AG20443 (cell line): ENCODE measurements at places on chromosomes 7 and 10.
A peak's percentile ranks its signal among the peaks of the same experiment; 100 is the strongest.

GRCh38 chr7:139673230-139673629 is 104.6 kb downstream of the HIPK2 start:
- no peak for DNase-seq

DNA sequence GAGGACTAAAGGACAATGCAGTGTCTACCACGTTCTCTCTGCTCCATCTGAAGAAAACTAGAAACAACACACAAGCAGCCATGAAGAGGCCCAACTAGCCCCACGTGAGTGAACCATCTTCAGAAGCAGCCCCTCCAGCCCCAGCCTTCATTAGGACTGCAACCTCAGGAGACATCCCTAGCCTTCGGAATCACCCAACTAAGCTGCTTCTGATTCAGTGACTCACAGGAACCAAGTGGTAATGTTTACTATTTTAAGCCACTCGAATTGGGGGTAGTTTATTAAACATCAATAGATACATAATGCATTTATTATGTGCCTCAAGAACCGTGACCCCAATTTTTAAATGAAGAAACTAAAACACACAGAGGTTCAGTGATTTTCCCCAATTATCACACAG is 22.6 kb downstream of the ARHGAP12 start:
- no peak for DNase-seq

DNA sequence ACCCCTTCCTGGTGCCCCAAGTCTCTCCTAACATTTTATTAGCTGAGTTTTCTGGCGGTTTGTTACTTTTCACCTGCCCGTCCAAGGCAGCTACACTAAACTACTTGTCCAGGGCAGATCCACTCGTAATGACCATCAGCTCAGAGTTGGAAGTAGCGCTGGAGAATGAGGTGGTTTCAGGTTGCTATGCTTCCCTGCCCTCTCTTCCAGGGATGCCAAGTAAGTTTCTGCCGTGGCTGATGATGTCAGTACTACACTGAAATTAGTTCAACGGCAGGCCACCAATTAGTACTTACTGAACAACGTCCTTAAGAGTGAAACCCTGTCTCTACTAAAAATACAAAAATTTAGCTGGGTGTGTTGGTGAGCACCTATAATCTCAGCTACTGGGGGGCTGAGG is 55.2 kb downstream of the DIP2C start:
- no peak for DNase-seq

DNA sequence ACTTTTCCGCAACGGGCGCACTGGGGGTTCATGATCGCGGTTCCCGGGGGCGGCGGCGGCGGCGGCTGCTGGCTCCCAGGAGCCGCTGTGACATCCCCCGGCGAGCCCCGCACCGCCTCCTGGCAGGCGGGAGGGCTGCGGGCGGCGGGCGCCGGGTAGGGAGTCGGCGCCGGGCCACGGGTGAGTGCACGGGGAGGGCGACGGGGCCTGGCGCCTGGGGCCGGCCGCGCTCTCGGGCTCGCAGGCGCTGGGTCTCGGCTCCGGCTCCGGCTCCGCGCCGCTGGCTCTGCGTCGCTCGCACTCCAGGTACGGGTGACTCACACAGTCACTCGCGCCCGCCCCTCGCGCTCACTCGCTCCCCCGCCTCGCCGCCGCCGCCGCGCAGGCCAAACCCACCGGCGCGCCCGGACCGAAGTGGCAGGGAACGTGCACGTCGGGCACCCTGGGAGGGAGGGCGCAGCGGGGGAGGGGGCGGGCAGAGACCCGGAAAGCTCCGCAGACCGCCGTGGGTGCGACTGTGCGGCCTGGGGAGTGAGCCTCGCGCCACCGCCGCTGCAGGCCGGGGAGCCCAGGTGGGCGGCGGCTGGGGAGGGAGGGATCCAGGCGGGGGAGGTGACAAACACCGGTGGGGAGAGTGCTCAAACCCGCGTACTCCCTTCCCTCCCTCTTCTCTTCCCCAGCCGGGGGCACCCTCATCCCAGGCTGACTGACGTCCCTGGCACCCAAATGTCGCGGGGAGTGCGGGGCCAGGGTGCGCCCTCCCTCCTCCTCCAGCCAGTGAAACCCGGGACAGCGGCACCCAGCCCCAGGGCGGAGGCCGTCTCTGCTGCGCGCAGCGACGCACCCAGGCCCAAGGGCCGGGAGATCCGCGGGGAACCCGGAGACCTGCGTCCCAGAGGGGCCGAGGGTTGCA is 276.9 kb upstream of the NEBL start:
- DNase-seq, result peak; percentile 50

DNA sequence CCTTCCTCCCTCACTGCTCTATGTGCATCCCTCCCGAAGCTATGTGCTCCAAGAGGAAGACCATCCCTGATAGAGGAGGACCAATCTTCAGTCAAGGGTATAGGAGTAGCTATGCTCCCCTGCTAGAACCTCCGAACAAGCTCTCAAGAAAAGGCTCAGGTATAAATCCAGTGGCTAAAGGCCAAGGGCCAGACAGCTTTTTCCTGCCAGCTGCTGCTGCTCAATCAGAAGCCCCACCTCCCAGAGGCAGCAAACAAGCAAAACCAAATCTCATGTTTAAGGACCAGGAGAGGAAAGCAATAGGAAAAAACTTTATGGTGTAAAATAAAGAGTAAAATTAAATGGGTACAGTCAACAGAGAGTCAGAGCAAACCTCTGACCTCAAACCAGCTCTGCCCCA is 187.2 kb downstream of the FGFR2 start:
- no peak for DNase-seq

- DNase-seq, result no peak
These were observed 323.3 kb upstream of the ZNF32 start for GRCh38 chr10:43971981-43972380.

- DNase-seq, result no peak
These were observed 19.1 kb downstream of the MAD1L1 start for GRCh38 chr7:2213551-2214215.
